ENCODE measurements at places on chromosomes 5 and 9.

DNA sequence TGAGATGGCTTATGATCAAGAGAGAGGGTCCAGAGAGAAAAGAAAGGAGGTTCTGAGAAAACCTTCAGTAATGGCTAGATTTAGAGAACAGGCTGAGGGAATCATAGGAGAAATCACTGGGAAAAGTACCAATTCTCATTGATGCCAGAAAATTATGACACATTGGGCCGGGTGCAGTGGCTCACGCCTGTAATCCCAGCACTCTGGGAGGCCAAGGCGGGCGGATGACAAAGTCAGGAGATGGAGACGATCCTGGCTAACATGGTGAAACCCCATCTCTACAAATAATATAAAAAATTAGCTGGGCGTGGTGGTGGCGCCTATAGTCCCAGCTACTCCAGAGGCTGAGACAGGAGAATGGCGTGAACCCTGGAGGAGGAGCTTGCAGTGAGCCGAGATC is 29.5 kb upstream of the PLIN2 start:
- no peak for DNase-seq

- DNase-seq = no peak
Observed at GRCh38 chr9:64773491-64773931, 511.5 kb downstream of the FOXD4L5 start.

GRCh38 chr9:20358207-20358606 is 264.1 kb downstream of the MLLT3 start:
- DNase-seq = no peak

GRCh38 chr9:89528540-89528939 is 30.6 kb upstream of the SEMA4D start:
- DNase-seq = no peak

- DNase-seq = no peak
Observed at GRCh38 chr5:40484495-40484894, 195.2 kb upstream of the PTGER4 start.

- DNase-seq = no peak
Observed at GRCh38 chr9:27432308-27432707, 91.8 kb upstream of the IFNK start.

- DNase-seq = no peak
Observed at GRCh38 chr5:150208187-150209098, 18.6 kb downstream of the SLC6A7 start.

DNA sequence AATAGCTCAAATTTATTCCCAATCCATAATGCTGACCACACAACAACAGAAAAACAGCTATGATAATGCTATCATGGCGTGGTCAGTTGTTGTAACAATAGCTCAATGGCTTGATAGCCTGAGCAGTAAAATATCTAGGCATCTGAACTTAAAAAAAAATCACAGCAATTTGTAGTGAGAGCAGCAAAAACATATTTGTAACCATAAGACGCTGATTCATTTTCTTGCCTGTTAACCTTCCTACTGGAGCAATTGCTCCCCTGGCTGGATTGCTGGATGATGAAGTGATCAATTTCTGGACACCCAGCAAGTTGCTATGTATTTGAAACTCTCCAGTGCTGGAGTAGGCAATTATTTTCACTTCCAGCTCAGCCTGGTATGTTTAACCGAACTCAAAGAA is 115.1 kb downstream of the PCSK1 start:
- DNase-seq = no peak

DNA sequence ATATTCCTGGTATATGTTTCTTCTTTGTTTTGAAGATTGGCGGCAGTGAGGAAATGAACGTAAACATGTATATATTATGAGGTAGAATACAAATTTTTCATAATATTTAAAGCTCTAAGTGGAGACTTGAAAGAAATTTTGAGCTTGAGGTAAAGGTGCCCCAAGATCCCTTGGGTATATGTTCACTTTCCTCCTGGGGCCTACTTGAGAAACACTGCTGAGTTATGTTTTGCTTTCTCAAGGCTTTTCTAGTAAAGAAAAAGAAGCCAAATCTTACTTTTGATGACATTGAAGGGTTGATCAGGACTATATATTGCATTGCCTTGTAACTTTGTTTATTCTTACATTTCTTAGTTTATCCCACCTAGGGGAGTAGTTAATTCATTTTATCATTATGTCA is 30.7 kb downstream of the AP3S1 start:
- DNase-seq = no peak

- DNase-seq = no peak
Observed at GRCh38 chr5:142748568-142749249, 21.5 kb upstream of the ARHGAP26 start.

- DNase-seq = no peak
Observed at GRCh38 chr9:137026828-137027227, 1.2 kb downstream of the ABCA2 start.

DNA sequence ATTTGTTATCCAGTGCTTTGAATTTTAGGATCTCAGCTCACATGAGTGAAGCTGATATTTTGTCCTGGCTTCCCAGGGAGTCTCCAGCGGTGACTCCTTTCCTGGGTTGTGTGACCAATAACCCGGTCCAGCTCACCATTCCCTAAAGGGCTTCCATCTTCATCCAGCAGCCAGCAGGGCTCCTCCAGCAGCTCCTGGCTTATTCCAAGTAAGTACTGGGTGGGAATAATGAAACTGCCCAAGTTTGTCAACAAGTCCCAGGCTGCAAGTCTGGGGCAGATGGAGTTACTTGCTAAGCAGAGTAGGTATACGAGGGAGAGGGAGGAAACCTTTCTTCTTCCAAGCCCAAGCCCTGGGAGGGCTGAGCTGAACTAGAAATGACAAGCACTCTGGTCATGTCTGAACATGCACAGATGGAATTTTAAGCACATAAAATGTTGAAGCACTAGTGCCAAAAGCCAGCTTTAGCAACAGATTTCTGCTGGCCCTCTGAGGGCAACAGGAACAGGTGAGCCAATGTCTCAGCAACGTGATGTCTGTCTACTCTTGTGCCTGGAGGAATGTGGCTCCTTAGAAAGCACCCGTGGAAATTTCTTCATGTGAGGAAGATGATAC is 153.7 kb upstream of the DAPK1 start:
- no peak for DNase-seq

DNA sequence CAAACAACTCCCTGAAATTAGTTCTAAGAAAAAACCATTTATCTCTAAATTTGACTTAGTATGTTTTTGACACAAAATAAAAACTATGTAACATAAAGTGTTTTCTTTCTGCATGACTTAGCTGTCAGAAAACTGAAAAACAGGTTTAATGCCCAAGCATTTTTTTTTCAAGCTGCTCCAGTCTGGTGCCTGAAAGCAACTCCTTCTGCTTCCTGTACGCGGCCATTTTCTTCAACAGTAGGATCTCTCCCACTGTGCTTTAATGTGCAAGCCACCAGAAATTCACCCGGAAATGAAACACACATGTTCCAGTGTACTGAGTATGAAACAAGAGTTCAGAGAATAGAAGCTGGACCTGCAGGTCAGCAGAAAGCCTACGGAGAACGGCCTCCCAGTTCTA is 161.2 kb downstream of the MED27 start:
- DNase-seq = no peak

DNA sequence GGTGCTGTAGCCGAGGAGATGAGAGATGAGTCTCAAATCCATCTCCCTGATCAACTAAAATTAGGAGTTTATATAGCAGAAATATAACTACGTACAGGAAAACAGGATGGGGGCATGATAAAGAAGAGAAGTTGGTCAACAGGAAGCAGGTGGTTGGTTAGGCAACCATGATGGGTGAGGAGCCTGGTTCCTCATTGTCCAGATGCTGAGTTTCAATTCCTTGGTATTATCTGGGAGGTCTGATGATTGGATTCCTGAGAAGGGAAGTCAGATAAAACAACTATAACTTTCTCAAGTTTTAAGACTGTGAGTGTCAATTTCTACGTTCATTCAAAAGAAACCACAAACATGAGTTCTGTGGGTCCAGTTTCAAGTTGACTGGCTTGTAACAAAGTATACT is 323.9 kb downstream of the MTRR start:
- no peak for DNase-seq

- DNase-seq = no peak
Observed at GRCh38 chr5:77444356-77444755, 47.8 kb downstream of the WDR41 start.

DNA sequence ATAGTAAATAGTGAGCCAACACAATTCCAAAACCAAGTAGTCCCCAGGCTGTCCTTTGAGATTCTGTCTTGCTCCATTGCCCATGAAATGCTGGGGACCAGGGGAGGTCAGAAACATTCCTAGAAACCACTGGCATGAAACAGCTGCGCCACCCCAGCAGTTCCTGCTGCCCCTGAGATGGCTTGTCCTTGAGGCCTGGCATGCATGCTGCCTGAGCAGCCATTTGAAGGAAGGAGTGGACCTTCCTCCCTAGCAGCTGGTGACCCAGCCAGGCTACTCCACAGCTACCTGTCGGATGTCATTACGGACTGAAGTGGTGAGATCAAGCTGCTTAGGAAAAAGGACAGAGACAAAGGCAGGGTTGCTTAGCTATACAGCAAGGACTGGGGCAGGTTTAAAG is 260.6 kb downstream of the DENND1A start:
- DNase-seq = no peak

GRCh38 chr9:17332115-17332514 is 197.3 kb downstream of the CNTLN start:
- no peak for DNase-seq

DNA sequence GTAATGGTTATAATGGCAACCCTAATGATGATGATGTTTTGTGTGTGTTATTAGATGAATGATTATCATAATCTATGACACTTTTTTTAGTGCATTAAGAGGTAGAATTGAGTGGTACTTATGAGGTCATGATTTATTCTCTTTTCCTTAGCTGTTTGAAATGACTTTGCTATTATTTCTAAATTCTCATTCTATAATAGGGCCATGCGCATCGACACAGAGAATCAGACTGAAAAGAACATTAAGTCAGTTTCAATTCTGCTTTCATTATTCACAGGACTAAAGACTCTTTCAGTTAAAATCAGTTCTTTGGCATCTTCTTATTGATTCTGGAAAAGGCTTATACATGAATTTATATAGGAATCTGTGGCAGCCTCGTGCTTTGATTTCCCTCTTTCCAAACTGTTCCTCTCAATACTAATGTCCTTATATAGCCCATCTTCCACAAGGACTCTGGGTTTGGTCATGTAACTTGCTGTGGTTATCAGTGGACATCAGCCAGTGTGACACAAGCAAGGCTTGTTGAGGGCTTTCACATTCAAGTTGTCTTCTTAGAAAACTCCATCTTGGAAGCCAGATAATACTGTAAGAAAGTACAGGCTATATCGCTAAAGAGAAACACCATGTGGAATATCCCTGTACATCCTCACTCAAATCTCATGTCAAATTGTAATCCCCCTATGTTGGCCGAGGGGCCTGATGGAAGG is 140.3 kb upstream of the CHD1 start:
- DNase-seq = no peak

GRCh38 chr9:81685763-81686613 is 3.4 kb downstream of the TLE1 start:
- DNase-seq = no peak

- no peak for DNase-seq
Observed at GRCh38 chr9:20925256-20926045, 106.0 kb downstream of the HACD4 start.

- DNase-seq = no peak
Observed at GRCh38 chr5:1926071-1926440, 43.3 kb upstream of the IRX4 start.

DNA sequence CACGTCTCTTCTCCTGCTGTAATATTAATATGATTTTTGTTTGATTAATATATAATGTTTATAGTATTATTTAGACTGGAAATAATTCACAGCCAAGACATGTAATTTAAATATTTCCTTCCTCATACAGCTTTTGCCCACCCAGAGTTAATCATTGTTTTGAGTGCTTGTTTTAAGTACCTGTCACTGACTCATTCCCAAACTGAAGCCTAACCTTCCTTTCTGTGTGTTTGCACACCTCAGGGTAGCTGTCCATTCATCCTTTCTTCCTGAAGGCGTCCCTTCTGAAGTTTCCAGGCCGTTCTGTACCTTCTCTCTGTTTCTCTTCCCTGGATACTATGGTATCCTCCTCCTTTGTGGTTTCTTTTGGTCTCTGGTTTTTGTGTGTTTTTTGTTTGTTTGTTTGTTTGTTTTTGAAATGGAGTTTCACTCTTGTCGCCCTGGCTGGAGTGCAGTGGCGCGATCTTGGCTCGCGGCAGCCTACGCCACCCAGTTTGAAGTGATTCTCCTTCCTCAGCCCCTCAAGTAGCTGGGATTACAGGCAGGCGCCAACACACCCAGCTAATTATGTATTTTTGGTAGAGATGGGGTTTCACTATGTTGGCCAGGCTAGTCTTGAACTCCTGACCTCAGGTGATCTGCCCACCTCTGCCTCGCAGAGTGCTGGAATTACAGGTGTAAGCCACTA is 312.4 kb downstream of the DOCK8 start:
- no peak for DNase-seq

DNA sequence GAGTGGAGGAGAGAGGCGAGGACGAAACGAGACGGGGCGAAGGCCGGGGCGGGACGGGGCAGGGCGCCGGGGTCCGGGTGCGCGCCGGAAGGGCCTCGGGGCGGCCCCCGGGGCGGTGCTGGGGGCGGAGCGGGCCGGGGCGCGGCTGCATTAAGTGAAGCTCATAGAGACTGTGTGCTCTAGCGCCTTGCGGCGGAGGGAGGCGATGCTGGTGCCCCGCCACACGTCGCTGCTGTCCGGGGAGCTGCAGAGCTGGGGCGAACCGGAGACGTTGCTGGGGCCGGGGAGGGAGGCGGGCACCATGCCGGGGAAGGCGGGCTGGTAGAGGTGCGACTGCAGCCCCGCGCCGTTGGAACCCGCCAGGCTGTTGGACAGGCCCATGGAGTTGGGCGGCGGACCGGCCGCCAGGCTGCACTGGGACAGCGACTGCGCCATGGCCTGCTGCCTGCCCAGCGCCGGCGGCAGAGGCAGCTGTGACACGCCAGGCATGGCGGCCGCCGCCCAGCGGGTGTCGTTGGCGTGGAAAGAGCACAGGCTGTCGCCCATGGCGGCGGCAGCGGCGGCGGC is 8.3 kb downstream of the OTP start:
- peak; percentile 40 for DNase-seq

DNA sequence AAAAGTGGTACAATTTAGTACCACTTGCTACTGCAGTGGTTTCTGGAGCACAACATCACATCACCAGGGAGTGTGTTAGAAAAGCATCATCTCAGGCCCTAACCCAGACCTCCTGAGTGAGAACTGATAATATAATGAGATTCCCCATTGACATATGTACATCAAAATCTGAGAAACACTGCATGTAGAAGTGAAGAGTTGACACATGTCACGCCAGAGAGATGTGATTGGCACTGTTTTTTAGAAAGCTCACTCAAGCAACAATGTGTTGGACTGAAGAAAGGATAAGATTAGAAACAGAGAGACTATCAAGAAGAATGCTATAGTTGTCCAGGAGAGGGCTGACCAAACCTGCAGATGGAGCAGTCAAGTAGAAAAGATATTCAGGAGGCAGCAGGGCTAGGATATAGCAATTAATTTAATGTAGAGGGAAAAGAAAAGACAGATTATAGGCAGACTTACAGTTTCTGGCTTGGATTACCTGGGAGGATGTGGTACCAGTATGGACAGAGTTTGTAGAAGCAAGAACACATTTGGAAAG is 324.4 kb upstream of the ADAMTSL1 start:
- no peak for DNase-seq

DNA sequence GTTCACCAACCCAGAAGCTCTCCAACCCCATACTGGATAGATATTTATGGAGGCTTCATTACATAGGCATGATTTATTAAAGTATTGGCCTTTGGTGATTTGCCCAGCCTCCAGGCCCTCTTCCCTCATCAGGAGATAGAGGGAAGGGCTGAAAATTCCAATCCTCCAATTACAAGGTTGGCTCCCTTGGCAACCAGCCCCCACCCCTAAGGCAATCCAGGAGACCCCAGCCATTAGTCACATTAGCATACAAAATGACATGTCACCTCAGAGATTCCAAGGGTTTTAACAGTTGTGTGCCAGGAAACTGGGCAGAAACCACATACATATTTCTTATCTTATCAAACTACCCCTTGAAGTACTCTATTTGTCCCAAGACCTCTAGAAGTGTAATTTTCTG is 210.0 kb downstream of the HINT1 start:
- DNase-seq = no peak
